ENCODE measurements at places on chromosomes 12 and 14.

- no peak for DNase-seq
These were observed 22.9 kb downstream of the DYRK4 start for GRCh38 chr12:4584896-4585295.

GRCh38 chr12:127711108-127711507 lies 555.9 kb upstream of the TMEM132C start:
- DNase-seq: no peak

DNA sequence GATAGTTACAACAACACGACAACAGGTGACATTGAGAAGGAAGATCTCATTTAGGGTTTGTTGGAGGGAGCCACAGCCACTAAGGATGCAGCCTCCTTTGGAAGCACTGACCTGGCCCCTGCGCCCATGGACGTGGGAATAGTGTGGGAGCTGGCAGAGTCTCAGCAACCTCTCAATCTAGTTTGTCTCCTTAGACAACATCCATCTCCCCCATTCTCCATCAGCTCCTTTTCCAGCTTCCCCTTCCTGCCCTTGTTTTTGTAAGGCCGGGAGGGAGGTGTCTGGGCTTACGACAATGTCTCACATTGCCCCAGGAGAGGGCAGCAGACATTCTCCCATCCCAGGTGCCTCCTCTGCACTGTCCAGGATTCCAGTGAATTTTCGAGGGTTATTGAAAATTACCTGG lies 170.2 kb upstream of the PZP start:
- DNase-seq: peak; percentile 64

DNA sequence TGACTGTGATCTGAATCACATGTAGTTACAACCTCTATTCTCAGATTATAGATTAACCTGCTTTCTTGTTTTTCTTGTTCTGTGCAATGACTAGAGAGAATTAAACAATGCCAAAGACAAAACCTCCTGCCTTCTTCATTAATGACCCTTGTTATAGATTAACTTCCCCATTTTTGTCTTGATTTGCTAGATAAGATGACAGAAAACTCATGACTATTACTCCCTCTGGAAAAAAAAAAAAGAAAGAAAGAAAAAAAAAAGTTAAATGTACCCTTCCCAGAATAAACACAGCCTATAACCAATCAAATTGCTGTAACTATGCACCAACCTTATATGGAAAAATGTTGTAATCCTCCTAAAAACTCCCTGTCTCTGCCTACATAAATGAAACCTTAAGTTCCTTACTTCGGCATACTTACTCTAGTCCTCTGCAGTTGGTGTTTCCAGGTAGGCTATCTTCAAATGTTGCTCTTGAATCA lies 41.1 kb upstream of the PCED1B start:
- no peak for DNase-seq

DNA sequence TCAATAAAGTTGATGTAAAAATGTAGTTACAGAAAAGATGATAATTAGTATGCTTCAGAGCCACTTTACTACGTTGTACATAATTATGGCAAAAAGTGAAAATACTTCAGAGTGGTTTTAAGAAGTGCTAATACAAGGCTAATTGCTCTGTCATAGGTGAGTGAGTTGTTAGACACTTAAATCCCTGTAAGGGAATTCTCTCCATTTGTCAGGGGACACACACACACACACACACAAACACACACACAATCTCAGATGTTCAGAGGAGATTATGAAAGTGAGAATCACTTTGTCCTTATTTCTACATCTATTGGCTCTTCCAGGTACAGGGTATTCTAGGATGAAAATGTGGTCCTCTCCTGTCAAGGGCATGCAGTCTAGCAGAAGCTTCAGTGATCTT lies 208.3 kb upstream of the PELI2 start:
- no peak for DNase-seq

GRCh38 chr14:65179918-65180724 lies 77.8 kb upstream of the MAX start:
- peak; percentile 92 for DNase-seq

GRCh38 chr12:52248541-52249461 lies 15.8 kb downstream of the KRT7 start:
- DNase-seq: no peak

DNA sequence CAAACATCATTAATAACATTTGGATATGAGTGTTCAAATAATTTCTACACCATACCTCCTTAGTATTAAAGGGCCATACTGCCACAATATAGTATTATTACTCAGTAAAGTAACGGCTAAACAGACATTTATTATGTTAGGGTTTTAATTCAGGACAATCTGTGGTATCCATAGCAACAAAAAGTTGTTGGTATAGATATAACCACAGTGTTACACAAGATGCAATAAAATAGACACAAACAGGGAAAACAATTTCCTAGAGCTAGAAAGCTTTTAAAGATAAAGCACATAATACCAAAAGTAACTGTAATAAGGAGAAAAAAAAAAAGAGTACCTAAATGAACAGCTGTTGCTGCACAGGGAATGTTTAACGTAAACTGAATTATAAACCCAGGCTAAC lies 16.1 kb downstream of the CNIH1 start:
- no peak for DNase-seq

GRCh38 chr14:24725311-24725710 lies 91.3 kb upstream of the GZMB start:
- no peak for DNase-seq

GRCh38 chr12:69284131-69284530 lies 44.8 kb downstream of the CPSF6 start:
- DNase-seq: peak; percentile 74

DNA sequence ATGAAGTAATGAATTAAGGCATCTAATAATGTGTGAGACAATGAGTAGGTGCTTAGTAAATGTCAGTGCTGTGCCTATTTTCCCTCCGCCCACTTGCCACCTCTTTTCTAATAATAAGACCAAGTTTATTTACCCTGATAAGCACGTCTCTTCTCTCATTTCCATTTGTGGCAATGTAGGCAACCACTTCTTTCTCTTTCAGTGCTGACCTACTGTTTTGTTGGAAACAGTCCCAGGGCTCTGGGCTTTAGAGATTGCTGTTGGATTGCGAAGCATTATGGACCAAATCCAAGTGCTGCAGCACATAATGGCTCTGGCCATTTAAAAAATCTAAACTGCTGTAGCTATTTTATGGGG lies 141.3 kb upstream of the PLEKHG7 start:
- DNase-seq: no peak

DNA sequence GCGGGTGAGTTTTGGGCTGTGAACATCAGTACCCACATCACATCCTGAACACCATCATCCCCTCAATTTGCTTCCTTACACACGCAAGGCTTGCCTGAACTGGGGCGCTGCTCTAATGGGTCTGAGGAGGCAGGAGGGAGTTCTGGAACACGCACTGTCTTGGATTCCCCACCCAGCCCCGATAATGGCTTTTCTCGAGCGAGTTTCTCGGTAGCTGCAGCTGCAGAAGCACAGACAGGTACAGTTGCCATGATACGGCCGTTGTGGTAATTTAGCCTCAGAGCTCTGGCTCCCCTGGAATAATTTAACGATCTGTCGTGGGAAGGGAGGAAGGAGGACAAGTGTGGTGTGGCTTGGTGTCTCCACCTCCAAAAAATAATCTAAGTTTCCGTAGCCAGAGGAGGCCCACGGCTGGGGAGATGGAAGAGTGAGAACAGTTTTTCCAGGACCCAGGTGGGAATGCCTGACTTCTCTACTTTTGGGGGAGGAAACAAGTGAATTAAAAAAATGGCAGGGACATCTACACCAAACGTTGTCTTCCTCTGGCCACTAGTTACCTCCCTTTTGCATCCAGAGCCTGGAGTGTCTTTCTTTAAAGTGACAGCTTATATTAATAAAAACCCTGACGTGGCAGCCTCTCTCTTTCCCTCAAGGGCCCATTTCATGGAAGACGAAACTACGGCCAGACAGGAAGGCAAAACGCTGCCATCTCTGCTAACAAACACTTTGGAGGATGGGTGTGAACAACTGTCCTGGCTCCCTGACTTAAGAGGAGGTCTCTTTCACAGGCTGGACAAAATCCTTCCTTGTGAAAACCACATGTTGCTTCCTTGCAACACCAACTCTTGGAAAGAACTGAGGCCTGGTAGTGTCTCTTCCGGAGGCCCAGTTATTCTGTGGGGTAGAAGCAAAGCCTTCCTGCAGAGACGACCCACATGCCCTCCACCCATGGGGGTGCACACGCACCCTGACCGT lies 84.8 kb downstream of the RBM19 start:
- DNase-seq: no peak

- no peak for DNase-seq
These were observed 17.4 kb downstream of the BCL2L14 start for GRCh38 chr12:12088147-12088546.

- DNase-seq: no peak
These were observed 68.8 kb downstream of the ALX1 start for GRCh38 chr12:85348779-85349178.

- no peak for DNase-seq
These were observed 364.5 kb downstream of the PDZRN4 start for GRCh38 chr12:41552588-41552987.

DNA sequence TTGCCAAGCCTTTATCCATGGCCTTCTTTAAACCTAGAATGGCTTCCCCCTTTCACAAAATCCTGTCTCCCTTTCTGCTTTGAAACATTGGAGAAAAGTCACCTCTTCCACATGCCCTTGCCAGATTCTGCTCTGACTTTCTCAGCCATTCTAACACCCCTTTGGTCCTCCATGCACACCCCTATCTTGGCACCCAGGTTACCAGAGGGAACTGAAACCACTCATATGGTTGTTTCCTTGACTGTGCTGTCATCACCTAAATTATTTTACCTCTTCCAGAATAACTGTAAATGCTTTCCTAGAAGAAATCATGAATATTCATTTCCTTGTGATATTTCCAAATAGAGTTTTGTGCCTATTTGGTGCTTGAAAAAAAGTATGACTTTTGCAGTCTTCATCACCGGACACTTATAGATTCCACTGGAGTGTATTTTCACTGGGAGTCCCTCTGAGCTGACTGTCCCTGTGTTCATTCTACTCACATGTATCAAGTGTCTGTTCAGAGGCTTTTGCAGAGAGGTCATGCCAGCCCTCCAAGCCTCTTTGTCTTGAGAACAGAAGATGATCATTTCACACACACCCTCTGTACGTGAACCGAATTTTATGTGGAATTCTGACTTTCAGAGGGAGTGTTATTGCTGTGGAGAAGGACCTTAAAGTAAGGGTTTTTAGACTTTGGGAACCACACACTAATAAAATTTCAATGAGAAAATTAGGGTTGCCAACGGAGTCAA lies 74.1 kb downstream of the PLXNC1 start:
- no peak for DNase-seq

GRCh38 chr12:42652048-42652447 lies 62.5 kb upstream of the PRICKLE1 start:
- DNase-seq: no peak

GRCh38 chr12:118560733-118561132 lies 184.4 kb downstream of the SUDS3 start:
- DNase-seq: no peak

GRCh38 chr12:132700212-132700822 lies 10.3 kb upstream of the PGAM5 start:
- no peak for DNase-seq

DNA sequence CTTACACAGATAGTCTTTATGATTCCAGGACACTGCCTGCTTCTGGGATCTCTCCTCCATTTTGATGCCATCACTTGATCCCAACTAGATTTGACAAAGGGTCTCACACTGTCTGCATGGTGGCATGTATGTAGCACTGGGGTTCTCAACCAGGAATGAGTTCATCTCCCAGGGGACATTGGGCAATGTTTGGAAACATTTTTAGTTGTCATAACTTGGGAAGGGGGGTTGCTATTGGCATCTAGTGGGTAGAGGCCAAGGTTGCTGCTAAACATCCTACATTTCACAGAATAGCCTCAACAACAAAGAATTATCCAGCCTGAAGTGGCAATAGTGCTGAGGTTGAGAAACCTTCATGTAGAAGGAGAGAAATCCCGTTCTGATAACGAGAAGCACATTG lies 376.2 kb downstream of the DPF3 start:
- no peak for DNase-seq

GRCh38 chr14:102870994-102871831 lies 51.2 kb upstream of the AMN start:
- DNase-seq: no peak

DNA sequence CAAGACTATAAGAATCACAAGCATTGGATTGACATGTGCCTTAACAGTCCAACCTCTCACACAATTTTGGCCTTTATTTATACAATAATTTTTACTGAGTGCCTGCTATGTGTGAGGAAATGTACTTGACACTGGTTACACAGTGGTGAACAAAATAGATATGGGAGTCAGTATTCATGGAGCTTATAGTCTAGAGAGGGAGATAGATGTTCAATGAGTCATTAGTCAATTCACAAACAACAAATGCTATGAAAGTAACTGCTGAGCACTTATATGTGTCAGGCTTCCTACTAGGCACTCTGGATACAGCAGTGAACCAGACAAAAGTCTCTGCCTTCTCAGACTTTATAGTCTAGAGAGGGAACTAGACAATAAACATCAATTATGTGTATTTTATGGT lies 3.7 kb downstream of the CFAP54 start:
- DNase-seq: no peak

GRCh38 chr14:105354541-105354940 lies 40.0 kb downstream of the PACS2 start:
- no peak for DNase-seq

- DNase-seq: peak; percentile 94
These were observed 552 bp upstream of the SCN8A start for GRCh38 chr12:51590347-51591015.

GRCh38 chr12:114695305-114695592 lies 11.3 kb upstream of the TBX3 start:
- DNase-seq: no peak
